ENCODE measurements at places on chromosomes 2 and 18. TPM values are rescaled to one million over a fixed set of nuclear protein-coding genes. Genes with fewer than 3 reads are reported as not detected.

The IGFBP2 gene
- total RNA-seq, result 371 TPM

The GALM gene
- total RNA-seq, result 7.1 TPM

The XIRP2 gene
- not detected for total RNA-seq

The BCL11A gene
- 1.0 TPM for total RNA-seq

The GORASP2 gene
- total RNA-seq, result 38.3 TPM

The ATP6V1B1 gene
- total RNA-seq, result 0.99 TPM

DNA sequence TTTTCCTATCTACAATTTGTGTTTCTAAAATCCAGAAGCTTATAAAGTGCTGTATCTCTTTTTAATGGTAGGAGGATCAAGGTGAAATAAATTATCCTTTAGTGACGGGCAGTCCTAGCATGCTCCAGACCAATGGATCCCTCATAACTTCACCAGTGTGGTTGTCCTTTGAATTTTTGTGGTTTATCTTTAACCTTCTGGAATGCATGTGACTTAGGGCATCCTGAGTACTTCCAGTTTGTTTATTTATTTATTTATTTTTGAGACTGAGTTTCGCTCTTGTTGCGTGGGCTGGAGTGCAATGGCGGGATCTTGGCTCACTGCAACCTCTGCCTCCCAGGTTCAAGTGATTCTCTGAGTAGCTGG, 40.4 kb downstream of the NUP35 start:
- no peaks in the 10 kb centered on the region for H3K4me1 ChIP-seq
- DNase-seq, result no peak
- H3K27me3 ChIP-seq, result no peaks in the 10 kb centered on the region
- H3K4me3 ChIP-seq, result no peak overlapping the region
- peaks cover 8% of the 10 kb centered on the region for H3K36me3 ChIP-seq

DNA sequence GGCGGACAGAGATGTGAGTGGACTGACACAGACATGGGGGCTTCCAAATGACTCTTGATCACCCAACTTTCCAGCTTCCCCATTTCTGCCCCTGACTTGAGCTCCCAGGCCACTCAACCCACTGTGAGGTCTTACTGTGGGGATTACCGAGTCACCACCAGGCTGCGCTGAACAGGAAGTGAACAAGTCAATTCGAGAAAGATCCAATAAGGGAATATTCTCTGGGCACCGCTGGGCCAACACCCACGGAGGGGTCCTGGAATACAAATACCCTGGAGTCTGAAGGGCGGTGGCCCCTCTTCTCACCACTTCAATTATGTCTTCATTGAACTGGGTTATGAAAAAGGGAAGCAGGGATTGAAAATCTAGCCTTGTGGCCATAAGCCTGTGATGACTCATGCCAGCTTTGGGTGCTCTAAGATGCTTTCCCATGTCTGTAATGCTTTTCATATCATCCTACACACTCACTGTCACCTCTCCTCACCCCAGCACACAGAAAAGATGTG, 37.7 kb downstream of the BCL11A start:
- H3K27me3 ChIP-seq, result no peaks in the 10 kb centered on the region
- H3K27ac ChIP-seq, result no peak overlapping the region
- no peak overlapping the region for H3K4me3 ChIP-seq
- H3K4me1 ChIP-seq, result peaks cover 13% of the 10 kb centered on the region
- DNase-seq, result no peak

- no peak for DNase-seq
- no peak overlapping the region for H3K27ac ChIP-seq
- H3K4me3 ChIP-seq, result no peak overlapping the region
- no peaks in the 10 kb centered on the region for H3K4me1 ChIP-seq
- no peaks in the 10 kb centered on the region for H3K36me3 ChIP-seq
- no peaks in the 10 kb centered on the region for H3K27me3 ChIP-seq
These were observed 212.9 kb downstream of the CYP26B1 start for GRCh38 chr2:71934595-71935261.

DNA sequence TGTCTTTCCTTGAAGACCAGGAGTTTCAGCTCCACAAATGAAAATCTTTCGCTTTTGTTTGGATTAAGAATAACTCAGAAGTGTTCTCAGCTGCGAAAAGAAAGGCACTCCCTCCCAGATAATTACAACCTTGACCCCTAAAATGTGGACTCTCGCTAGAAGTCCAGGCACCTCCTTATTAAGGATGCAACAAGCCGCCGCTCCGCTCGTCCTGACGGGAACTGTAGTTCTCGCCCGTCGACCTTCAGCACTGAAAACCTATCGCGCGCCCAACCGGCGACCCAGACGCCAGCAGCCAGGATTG, 559 bp downstream of the IMMT start:
- peak overlapping the region; percentile 86 for H3K4me3 ChIP-seq
- H3K27me3 ChIP-seq, result no peaks in the 10 kb centered on the region
- no peak for DNase-seq
- H3K27ac ChIP-seq, result no peak overlapping the region

- peaks cover 16% of the 10 kb centered on the region for H3K4me1 ChIP-seq
- H3K4me3 ChIP-seq, result no peak overlapping the region
- no peaks in the 10 kb centered on the region for H3K36me3 ChIP-seq
- DNase-seq, result no peak
These were observed 132.3 kb upstream of the TNP1 start for GRCh38 chr2:216992056-216992675.

DNA sequence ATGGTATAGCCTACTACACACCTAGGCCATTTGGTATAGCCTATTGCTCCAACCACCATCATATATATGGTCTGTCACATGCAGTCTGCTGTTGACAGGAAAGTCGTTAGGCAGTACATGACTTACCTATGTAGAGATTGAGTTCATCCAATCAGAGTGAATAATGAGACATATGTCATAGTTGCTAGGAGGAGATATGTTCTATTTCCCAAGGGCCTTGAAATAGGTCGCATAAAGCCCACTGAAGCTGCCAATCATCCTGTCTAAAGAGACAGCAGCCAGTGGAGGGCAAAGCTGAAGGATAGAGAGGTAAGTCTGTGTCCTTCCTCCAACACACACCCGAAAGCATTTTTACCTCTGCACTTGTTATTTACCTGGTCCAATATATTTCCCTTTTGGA, 263.4 kb downstream of the PTPRM start:
- H3K27me3 ChIP-seq, result no peaks in the 10 kb centered on the region
- no peak overlapping the region for H3K4me3 ChIP-seq
- no peak for DNase-seq
- H3K36me3 ChIP-seq, result no peaks in the 10 kb centered on the region
- no peak overlapping the region for H3K27ac ChIP-seq

- H3K36me3 ChIP-seq, result no peaks in the 10 kb centered on the region
- H3K27me3 ChIP-seq, result no peaks in the 10 kb centered on the region
- H3K4me1 ChIP-seq, result peaks cover 42% of the 10 kb centered on the region
- peak; percentile 16 for DNase-seq
- H3K27ac ChIP-seq, result no peak overlapping the region
These were observed 74.0 kb upstream of the DSG1 start for GRCh38 chr18:31243740-31244512.
